ENCODE measurements at places on chromosomes 12 and 14.
A peak's percentile ranks its signal among the peaks of the same experiment; 100 is the strongest.

DNA sequence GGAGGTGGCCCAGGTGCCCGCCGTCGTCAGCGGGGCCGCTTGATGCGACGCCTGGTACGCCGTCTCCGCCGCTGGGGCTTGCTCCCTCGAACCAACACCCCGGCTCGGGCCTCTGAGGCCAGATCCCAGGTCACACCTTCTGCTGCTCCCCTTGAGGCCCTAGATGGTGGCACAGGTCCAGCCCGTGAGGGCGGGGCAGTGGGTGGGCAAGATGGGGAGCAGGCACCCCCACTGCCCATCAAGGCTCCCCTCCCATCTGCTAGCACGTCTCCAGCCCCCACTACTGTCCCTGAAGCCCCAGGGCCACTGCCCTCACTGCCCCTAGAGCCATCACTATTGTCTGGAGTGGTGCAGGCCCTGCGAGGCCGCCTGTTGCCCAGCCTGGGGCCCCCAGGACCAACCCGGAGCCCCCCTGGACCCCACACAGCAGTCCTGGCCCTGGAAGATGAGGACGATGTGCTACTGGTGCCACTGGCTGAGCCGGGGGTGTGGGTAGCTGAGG is 5.5 kb downstream of the LRP10 start:
- DNase-seq: no peak

DNA sequence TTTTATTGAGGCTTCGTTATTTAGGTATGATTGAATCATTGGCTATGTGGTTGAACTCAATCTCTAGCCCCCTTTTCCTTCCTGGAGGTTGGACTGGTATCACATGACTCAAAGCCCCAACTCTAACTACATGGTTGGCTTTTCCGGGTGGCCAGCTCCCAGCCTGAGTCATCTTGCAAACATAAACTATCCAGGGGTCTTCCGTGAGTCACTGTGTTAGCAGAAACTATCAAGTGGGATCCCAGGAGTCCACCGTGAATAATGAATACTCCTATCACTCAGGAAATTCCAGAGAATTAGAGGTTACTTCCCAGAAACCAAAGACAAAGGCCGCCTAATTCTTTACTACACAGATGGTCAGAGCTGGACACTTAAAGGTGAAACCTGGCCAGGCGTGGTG is 19.7 kb upstream of the PLEKHD1 start:
- no peak for DNase-seq

DNA sequence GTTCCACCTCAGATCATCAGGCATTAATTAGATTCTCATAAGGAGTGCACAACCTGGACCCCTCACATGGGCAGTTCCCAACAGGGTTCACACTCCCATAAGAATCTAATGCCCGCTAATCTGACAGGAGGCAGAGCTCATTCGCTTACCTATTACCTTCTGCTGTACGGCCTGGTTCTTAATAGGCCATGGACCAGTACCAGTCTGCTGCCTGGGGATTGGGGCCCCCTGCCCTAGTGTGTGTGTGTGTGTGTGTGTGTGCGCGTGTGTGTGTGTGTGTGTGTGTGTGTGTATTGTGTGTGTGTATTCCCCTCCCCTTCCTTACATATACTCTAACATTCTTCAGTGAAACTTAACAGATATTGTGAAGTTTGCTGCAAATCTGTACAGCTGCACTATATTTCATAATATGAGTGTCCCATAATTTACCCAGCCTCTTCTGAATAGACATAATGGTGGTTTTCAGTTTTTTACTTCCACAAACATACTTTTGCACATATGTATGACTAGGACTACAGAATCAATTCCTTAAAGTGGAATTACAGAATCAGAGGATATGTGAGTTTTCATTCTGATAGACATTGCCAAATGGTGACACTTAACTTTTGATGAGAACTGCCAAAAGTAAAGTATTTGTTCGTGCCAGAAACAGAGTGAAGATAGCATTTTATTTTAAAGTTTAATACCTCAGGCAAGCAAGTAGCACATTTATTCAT is 205.2 kb upstream of the EEA1 start:
- no peak for DNase-seq

DNA sequence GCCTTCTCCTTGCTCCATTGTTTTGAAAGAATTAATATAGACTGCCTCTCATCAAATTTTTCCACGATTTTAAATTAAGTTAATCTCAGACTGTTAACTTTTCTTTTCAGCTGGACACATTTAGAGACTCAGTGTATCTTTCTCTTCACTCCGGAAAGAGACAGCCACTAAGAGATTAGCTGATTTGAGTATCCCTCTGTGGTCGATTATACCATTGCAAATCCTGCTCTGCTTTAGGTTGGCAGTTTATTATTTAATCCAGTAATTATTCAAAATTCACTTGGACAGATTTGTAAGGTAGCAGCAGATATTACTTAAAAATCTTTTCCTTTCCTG is 588 bp upstream of the TWF1 start:
- no peak for DNase-seq

DNA sequence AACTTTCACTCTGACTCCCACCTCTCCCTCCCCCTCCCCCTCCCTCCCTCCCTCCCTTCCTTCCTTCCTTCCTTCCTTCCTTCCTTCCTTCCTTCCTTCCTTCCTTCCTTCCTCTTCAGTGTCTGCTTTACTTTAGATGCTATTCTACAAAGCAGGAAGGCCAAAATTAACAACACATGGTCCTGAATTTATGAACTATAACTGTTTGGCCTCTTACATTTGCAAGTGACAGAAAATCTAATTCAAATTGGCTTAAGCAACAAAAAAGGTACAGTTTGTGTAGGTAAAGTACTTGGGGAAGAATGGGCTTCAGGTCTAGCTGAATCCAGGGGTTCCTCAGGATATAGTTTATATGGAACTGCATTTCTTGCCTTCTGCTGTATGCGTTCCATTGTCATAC is 673.0 kb downstream of the AACS start:
- no peak for DNase-seq

- DNase-seq: no peak
These were observed 3.4 kb downstream of the TAMALIN start for GRCh38 chr12:52010152-52010622.

GRCh38 chr14:101198398-101199027 is 295.0 kb upstream of the RTL1 start:
- peak; percentile 1 for DNase-seq

- no peak for DNase-seq
These were observed 11.4 kb downstream of the CABP1 start for GRCh38 chr12:120651821-120652220.

DNA sequence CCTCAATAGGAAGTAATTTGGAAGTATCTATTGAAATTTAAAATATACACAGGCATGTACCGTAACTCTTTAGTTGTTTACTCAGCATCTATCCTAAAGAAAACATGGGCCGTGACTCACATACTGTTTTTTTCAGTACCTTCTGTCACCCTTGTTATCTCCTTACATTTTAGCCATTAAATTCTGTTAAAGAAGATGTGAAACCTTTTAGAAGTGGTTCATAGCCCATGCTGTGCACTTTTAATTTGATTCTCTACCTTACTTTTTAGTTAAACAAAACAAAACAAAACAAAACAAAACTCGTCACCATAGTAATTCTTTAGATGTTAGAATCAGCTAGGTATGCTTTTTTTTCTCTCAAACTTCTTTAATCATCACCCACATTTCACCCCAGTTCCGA is 494.4 kb upstream of the RGS6 start:
- no peak for DNase-seq

DNA sequence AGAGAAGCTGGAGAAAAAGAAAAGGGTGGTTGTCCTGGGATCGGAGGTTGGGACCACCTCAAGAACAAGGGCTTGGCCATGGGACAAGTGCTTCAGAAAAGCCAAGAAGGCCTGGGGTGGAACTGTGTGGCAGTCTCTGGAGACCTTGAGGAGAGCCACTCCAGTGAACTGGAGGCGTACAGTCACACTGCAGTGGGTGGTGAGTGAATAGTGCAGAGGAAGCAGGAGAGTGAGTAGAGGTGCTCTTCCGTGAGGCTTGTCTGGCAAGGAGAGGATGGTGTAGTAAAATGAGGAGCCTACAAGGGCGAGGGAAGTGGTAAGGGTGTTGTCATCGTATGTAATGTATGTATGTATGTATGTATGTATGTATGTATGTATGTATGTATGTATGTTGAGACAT is 20.9 kb downstream of the RASSF3 start:
- peak; percentile 17 for DNase-seq

DNA sequence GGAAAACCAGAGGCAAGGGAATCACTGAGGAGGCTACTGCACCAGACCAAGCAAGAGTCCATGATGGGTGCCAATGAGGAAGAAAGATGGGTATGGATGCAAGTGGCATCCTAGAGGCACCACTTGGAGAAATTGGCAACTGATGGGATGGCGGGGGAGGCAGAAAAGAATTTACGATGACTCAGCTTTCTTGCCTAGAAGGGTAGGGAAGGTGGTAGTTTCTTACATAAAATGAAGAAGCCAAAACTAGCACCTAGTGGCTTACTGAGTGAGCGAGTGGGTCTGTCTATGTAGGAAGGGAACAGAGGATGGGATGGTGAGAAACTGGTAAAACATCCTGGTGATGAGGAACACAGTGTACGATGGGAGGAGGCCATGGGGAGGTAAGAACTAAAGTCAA is 80.8 kb downstream of the CIT start:
- DNase-seq: no peak

- DNase-seq: no peak
These were observed 1.0 kb upstream of the GXYLT1 start for GRCh38 chr12:42145552-42146215.

DNA sequence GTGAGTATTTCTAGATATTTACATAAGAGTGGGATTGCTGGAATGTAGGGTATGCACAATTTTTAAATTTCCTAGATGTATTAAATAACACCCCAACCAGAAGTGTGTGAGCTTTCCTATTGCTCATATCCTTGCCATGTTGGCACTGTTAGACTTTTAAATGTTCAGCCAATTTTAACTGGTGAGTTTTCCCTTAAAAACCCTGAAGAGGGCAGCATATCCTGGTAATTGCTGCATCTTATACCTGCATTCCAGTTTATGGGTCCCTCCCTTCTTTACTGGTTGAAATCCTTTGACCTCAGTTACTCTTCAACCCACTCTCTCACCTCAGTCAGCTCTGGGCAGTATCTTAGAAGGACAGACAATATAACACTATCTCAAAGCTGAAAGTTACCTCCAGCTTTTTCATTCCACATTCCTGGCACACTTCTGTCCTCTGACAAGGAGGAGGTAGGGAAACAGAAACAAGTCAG is 270.6 kb downstream of the PAWR start:
- no peak for DNase-seq

DNA sequence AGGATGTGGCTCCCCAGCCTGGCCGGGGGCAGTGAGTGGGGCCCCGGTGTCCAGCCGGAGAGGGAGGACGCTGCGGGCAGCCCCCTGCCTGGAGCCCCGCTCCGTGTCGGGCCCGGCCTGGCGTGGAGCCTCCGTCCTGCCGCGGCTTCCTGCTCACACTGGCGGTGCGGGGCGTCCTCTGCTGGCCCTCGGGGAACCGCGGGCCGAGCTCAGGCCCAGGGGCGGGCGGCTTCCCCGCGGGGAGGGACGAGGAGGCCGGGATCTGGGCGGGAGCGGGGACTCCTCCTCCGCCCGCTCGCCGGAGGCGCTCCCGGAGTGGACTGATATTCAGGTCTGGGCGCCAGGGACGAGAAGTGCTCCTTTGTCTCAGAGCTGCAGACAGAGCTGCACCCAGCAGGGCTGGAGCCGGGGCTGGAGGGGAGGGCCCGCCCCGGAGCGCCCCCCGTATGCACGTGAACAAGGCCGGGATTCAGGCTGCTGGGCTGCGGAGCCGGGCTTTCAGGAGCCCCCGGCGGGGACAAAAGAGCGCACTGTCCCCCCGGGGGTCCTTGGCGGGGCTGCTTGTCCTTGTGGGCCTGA is 2.2 kb downstream of the MMP17 start:
- DNase-seq: peak; percentile 51

GRCh38 chr14:87567618-87568295 is 425.2 kb downstream of the GALC start:
- no peak for DNase-seq

GRCh38 chr14:21699551-21699950 is 25.9 kb upstream of the OR4E1 start:
- DNase-seq: no peak

- DNase-seq: no peak
These were observed 7.1 kb downstream of the TAPBPL start for GRCh38 chr12:6459004-6459337.

- no peak for DNase-seq
These were observed 93.9 kb downstream of the FAR2 start for GRCh38 chr12:29242921-29243431.

- DNase-seq: no peak
These were observed 71.8 kb upstream of the PTPRB start for GRCh38 chr12:70709022-70709421.

DNA sequence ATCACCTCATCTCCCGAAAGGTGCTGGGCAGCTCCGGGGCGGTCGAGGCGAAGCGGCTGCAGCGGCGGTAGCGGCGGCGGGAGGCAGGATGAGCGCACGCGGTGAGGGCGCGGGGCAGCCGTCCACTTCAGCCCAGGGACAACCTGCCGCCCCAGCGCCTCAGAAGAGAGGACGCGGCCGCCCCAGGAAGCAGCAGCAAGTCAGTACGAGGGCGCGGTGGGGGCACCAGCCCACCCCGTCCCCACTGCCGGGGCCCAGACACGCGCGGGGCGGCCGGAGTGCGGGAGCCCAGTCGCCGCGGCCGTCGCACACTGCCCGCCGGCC is 862 bp downstream of the HMGA2 start:
- no peak for DNase-seq

DNA sequence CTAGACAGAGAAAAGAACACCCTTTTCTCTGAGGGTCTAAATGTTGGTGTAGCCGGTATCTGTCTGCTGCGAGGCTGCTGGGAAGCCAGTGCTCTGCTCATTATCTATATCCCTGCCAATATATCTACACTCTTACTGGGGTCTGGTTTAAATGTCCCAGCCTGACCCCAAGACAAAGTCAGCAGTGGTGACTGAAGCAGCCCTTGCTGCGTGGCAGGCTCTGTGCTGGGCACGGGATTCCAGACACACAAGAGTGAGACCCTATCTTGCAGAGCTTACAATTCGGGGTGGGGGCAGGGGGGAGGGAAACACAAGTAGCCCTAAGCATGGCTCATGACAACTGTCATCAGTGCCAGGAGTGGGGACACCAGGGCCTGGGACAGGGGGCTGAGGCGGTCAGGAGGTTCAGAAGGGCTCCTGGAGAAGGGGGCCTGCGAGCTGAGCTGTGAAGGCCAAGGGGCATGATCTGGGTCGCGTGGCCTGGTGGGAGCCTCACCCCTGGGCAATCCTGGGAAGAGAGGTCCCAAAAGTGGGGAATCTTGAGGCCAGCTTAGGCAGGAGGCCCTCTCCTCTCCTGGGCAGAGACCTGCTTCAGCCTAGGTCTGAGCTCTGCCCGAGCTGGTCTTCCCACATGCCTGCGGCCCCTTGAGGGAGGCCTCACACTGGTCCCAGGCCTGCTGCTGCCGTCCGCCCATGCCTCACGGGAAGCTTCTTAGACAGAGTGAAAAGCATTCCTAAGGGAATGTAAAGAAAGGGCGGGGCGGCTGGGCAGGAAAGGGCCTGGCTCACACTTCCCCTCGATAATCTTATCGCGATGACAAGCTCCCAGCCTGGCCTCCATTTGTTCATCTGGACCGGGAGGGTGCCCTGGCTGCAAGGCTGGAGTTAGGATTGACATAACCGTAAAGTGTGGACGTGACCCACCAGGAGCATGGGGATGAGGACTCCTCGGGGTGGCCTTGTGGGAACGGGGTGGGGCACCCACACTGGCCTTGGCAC is 7.3 kb upstream of the RCOR1 start:
- DNase-seq: no peak
